Thoracic aorta (tissue), 2 donors: ENCODE measurements at places on chromosomes 7 and 10.

DNA sequence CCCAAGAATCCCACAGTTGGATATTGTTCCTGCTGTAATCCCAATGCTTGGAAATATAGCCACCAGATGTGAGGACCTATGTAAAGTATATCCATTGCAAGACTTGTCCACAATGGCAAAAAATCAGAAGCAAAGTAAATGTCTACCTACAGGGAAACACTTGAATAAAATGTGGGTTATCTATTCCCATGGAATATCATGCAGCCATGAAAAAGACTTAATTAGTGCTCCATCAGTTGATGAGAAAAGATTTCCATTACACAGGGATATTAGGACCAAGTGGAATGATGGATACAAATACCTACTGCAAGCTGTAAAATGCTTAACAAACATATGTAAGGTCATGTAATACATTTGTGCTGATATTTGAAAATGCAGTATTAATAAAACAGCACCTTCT lies 131.2 kb downstream of the BTAF1 start:
- no peak for DNase-seq

DNA sequence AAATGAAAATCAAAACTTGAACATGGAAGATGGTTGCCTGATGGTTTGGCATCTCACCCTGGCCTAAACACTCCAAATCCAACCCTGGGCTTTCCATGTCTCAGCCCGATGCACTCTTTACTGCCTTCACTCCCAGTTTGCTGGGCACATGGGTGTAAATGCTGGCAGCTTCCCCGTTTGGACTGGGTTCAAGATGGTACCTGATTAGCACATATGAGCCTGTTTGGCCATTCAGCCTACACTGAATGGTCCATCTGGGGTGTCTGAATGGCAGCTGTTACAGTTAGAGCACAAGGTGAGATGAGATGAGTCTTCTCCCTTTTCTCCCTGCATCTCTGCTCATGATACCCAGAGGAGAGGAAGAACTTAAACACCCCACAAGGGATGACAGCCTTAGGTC lies 37.1 kb downstream of the ATXN7L1 start:
- no peak for DNase-seq

DNA sequence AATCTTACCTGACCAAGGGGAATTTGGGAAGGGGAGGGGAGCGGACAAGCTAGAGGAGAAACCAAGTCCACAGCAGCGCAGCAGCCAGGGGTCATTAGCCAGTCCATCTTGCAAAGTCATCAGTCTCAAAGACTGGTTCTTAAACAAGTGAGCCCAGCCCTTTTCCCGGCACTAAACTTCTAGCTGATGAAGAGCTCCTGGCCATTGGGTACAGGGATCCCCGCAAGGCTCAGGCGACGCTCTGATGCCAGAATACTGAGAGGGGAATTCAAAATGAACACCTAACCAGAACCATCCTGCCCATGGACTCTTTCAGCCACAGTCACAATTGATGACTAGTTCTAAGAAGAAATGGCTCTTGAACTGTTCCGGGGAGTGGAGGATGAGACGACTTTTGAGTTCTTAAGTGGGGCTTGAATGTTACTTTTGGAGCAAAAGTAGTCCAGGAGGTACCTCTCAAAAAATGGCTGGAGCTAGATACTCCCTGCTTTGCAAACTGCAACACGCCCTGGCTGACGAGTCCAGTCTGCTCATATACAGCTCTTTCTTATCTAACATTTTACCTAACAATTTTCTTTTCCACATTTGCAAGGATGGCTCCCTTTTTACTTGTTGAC lies 2.5 kb upstream of the TWIST1 start:
- DNase-seq, result no peak

- no peak for DNase-seq
Measured at GRCh38 chr7:29614229-29614628, 50.6 kb downstream of the PRR15 start.

GRCh38 chr7:44937426-44937825 lies 41.4 kb downstream of the MYO1G start:
- DNase-seq, result no peak

DNA sequence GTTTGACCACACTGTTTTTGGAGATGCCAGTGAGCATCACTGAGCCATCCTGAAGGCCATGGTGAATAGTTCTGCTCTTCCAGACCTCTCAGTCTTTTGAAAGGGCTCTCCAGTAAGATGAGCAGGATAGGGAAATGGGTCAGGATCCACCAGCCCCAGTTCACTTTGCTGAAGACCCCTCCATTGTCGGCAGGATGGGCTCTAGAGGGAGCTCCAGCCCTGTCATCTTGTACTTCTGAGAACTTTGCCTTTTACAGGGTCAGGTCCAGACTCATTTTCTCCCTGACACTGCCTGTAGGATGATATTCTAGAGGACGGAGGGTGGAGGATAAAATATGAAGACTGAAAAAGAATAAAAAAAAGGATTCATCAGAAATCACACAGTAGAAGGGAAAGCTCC lies 13.1 kb downstream of the LHFPL3 start:
- DNase-seq, result no peak

GRCh38 chr7:101853684-101854083 lies 36.3 kb downstream of the CUX1 start:
- DNase-seq, result no peak

- no peak for DNase-seq
Measured at GRCh38 chr10:15321431-15322341, 49.4 kb downstream of the FAM171A1 start.

- no peak for DNase-seq
Measured at GRCh38 chr10:15124190-15124589, 27.0 kb downstream of the RPP38 start.

GRCh38 chr10:60188548-60188947 lies 201.1 kb downstream of the ANK3 start:
- no peak for DNase-seq

GRCh38 chr7:80428161-80429054 lies 83.5 kb downstream of the GNAT3 start:
- DNase-seq, result no peak

DNA sequence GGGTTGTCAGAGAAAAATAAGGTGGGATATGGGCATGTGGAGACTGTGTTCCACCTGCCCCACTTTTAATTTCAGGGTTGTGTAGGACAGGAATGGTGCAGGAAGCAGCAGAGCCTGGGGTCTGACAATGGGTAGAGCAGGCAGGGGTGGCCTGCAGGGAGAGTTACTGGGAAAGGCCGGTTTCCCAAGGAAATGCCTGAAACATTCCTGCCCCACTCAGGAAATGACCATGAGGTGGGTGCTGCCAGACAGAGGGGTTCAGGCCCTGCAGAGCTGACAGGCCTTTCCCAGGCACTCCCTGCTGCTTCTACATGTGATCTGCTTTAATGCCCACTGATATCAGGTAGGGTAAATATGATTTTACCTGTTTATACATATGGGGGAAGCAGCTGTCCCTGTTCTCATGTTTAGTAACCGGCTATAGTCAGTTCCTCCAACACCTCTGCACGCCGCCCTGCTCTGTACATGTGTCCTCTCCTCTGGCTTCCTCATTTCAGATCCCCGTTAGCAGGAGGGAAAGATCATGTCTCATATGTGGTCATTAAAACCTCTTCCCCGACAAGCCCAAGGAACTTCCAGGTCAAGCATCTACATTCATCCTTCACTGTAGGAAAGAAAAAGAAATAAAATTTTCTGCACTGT lies 118.6 kb upstream of the PRSS58 start:
- no peak for DNase-seq

- DNase-seq, result no peak
Measured at GRCh38 chr7:156368053-156368843, 272.3 kb upstream of the RNF32 start.

- DNase-seq, result no peak
Measured at GRCh38 chr10:126170776-126171175, 217.5 kb downstream of the ADAM12 start.

DNA sequence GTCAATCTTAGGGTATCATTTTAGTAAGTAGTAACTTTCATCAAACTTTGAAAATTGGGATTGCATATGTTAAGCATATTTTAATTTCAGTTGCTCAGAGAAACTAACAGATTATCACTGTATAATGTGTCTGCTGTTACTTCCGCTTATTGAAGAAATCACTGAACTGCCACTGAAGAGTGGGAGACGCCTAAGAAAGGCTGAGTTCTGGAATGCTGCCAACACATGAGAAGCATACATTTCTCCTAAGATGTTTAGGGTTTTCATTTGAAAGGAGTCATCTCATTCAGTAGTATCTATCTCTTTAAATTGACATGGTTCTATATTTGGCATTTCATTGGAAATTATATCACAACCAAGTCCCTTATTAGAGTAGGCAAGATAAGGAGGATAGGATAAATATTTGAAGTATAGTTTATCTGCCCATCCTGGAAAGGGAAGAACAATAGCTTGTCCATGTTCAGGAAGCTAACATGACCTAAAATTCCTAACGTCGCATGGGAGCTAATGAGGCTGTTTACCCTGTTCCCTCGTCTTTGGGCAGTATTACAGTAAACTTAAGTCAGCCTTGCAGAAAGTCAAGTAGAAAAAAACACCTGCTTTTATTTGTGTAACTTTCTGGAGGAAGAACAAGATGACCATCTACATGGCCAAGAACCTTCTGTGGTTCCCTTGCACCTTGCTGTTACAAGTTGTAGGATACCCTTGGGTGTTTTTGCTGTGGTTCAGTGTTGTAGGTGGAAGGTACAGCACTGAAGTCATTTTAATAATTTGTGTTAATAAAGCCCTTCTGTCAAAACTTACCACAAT lies 67.3 kb downstream of the NHLRC2 start:
- no peak for DNase-seq
